ENCODE measurements at places on chromosomes 12 and 14.

GRCh38 chr12:4960030-4960429, 50.3 kb downstream of the KCNA1 start:
- DNase-seq: no peak

GRCh38 chr14:36870776-36871175, 209.1 kb downstream of the PAX9 start:
- DNase-seq: no peak

DNA sequence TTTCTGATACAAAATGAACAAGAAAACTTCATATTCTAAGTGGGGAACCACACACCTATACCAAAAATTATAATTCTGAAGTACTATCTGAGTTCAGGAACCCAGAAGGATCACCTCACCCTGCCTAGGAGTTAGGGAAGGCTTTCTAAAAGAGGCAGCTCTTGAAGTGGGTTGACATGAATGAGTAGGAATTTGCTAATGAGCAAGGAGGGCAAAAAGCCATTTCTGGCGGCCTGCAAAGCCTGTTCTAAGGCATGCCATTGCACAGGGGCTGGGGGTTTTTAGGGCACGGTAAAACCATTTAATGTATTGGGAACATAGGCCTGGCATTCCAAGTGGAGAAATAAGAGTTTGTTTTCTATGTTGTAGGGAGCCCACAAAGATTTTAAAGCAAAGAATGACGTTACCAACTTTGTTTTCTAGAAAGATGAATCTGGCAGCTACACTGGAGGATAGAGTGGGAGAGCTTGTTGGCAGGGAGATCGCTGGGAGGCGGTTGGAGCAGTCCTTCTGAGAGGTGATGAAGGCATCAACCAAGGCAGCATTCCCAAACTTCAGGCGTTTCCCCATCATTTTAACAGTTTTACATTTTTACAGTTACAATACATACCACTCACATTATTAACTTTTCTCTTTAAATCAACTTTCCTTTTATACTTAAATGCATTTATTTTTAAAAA, 14.1 kb downstream of the IFT43 start:
- DNase-seq: no peak

- DNase-seq: peak; percentile 42
Measured at GRCh38 chr12:94149781-94150239, 1.4 kb downstream of the PLXNC1 start.

GRCh38 chr12:66549050-66549389, 129.9 kb downstream of the GRIP1 start:
- DNase-seq: no peak

DNA sequence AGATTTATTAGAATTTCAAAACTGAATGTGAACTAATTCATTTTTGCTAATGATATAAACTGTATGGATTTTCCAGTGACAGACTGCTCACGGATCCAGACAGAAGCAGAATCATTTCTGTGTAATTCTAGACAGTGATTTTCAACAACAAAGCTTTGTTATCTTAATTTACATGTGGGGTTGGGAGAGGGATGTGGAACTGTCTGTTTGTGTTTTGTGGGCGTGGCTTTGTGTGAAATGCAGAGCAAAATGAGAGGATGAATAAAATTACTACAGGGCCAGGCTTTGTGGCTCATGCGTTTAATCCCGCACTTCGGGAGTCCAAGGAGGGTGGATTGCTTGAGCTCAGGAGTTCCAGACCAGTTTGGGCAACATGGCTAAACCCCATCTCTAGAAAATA, 834.7 kb downstream of the GALC start:
- DNase-seq: no peak

- DNase-seq: peak; percentile 38
Measured at GRCh38 chr14:96204151-96205058, at the start of gene BDKRB2. Gene BDKRB2, plus strand, starts transcription at chr14:96204839. Its CDS starts 32,269 bp downstream, at chr14:96237108.

- no peak for DNase-seq
Measured at GRCh38 chr12:98612696-98613334, 19.3 kb downstream of the SLC25A3 start.

DNA sequence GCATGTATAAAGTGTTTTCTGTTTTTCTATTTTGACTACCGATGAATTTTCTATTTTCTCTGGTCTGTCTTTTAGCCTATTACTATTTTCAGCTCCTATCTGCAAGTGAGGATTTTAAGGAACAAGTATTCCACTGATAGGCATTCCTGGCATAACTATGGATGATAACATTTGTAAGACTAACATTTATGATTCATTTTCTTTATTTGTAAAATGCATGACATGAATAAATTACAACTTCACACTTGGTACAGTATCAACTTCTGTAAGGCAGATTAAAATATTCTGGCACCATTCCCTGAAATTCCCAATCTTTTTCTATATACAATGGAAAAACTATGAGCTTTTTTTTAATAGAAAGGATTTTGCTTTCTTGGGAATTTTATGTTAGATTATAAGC, 121.0 kb upstream of the GARIN2 start:
- no peak for DNase-seq

- peak; percentile 39 for DNase-seq
Measured at GRCh38 chr12:50057896-50058670, 687 bp downstream of the ASIC1 start.

GRCh38 chr12:132143336-132144071, 615 bp downstream of the DDX51 start:
- DNase-seq: no peak

DNA sequence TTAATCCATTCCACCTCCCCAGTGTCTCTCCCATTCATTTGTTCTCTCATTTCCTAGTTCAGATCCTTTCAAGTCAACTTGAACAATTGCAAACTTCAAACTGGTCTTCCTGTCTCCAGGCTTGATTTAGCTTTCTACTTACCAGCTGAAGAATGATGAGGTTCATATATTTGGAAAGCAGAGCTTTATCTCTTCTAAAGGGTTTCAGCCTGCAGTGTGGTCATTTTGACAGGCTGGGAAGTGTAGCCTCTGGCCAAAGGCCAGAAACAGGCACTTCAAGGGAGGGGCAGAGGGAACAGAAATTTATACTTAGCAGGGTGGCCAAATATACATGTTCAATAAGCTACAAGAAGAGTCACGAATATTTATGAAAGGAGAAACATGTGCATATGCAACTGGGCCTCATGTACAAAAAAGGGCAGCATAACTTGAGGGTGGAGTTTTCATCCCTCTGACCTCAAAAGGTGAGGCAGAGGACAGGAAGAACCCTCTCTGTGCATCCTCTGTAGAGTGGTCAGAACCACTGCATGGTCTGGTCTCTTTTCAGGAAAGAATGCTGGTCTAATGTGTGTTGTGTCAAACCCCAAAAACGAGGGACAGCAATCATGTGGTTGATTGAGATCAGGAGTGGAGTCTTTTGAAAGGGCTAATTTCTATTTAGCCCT, 34.0 kb upstream of the HECTD1 start:
- no peak for DNase-seq

All from stimulated activated CD8-positive, alpha-beta memory T cell treated with anti-CD3 and anti-CD28 coated beads, Interleukin-4, amount 100 ng/mL, for 48 hours (primary cell).